Naive thymus-derived CD4-positive, alpha-beta T cell (primary cell): ENCODE measurements at places on chromosomes 6 and 20.

GRCh38 chr6:166540631-166541331 lies 45.7 kb downstream of the RAMACL start:
- peak overlapping the region; percentile 22 for H3K4me3 ChIP-seq
- no peaks in the 10 kb centered on the region for H3K27me3 ChIP-seq
- no peaks in the 10 kb centered on the region for H3K36me3 ChIP-seq
- peak overlapping the region; percentile 50 for H3K27ac ChIP-seq
- DNase-seq: peak; percentile 9

- peak overlapping the region; percentile 78 for H3K27ac ChIP-seq
- H3K4me3 ChIP-seq: peak overlapping the region; percentile 90
- H3K27me3 ChIP-seq: no peaks in the 10 kb centered on the region
- H3K4me1 ChIP-seq: peaks cover 46% of the 10 kb centered on the region
- no peak for DNase-seq
- H3K36me3 ChIP-seq: peaks cover 36% of the 10 kb centered on the region
These were observed 4.3 kb downstream of the CDC25B start for GRCh38 chr20:3800256-3800877.

DNA sequence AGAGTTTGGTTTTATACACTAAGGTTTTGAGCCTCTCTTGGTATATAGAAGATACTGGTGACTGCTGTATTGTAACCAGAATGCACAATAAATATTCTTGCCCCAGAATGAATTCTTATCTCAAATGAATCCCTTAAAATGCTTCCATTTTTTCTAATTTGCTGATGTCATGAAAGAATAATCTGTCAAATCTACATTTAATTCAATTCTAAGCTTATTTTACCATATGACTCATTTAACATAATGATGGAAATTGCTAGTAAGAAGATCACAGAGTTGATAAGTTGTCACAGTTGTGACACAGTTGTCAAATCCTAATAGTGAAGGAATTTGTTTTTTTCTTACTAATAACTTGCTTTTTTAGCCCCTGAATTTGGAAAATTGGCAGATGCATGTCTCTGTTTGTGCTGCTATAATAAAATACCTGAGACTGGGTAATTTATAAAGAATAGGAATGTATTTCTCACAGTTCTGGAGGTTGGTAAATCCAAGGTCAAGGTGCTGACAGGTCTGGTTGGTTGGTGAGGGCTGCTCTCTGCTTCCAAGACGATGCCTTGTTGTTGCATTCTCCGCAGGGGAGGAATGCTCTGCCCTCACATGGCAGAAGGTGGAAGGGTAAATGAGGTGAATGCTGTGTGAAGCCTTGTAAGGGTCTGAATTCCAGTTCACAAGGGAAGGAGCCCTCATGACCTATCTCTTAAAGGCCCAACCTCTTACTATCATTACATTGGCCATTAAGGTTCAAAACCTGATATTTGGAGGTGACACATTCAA lies 4.7 kb downstream of the ECT2L start:
- H3K4me1 ChIP-seq: no peaks in the 10 kb centered on the region
- no peak overlapping the region for H3K4me3 ChIP-seq
- H3K36me3 ChIP-seq: no peaks in the 10 kb centered on the region
- DNase-seq: no peak
- H3K27me3 ChIP-seq: no peaks in the 10 kb centered on the region
- no peak overlapping the region for H3K27ac ChIP-seq

DNA sequence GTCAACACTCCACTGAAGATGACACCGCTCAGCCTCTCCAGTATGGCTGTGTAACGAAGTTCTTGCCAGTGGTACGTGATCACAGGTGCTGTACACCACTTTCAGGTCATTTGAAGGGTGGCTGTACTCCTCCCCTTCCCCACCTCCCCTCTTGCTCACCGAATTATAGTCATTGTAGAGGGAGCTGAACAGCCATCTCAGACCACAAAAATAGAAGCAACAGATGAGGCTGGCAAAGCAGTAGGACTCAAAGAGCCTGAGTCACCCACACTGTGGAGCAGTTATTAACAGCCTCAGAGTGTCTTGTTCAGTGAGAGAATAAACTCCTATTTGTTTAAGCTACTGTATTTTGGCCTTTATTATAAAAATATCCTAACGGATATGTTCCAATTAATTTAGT lies 192.5 kb upstream of the MCHR2 start:
- no peak overlapping the region for H3K4me3 ChIP-seq
- H3K36me3 ChIP-seq: no peaks in the 10 kb centered on the region
- no peak overlapping the region for H3K27ac ChIP-seq
- H3K27me3 ChIP-seq: no peaks in the 10 kb centered on the region

DNA sequence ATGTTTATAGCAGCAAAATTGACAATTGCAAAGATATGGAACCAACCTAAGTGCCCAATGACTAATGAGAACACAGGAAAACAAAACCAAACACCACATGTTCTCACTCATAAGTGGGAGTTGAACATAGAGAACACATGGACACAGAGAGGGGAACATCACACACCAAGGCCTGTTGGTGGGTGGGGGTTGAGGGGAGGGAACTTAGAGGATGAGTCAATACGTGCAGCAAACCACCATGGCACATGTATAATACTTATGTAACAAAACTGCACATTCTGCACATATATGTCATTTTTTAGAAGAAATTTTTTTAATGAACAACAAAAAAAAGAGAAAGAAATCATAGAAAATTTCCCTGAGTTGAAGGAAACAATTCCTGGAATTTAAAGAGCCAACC lies 3.9 kb downstream of the EPM2A start:
- H3K27me3 ChIP-seq: no peaks in the 10 kb centered on the region
- H3K36me3 ChIP-seq: no peaks in the 10 kb centered on the region
- H3K4me1 ChIP-seq: peaks cover 5% of the 10 kb centered on the region
- DNase-seq: no peak
- H3K27ac ChIP-seq: no peak overlapping the region

GRCh38 chr6:103000688-103001087 lies 1607.2 kb downstream of the GRIK2 start:
- no peaks in the 10 kb centered on the region for H3K36me3 ChIP-seq
- DNase-seq: no peak
- no peak overlapping the region for H3K4me3 ChIP-seq
- no peaks in the 10 kb centered on the region for H3K27me3 ChIP-seq
- H3K27ac ChIP-seq: no peak overlapping the region

- H3K4me3 ChIP-seq: no peak overlapping the region
- no peak for DNase-seq
- H3K36me3 ChIP-seq: no peaks in the 10 kb centered on the region
These were observed 72.4 kb upstream of the NXT1 start for GRCh38 chr20:23278172-23278571.

GRCh38 chr20:48171626-48172356 lies 386.5 kb upstream of the SULF2 start:
- H3K27ac ChIP-seq: no peak overlapping the region
- no peaks in the 10 kb centered on the region for H3K36me3 ChIP-seq
- H3K27me3 ChIP-seq: no peaks in the 10 kb centered on the region
- no peak for DNase-seq
- H3K4me1 ChIP-seq: no peaks in the 10 kb centered on the region
- H3K4me3 ChIP-seq: no peak overlapping the region
